Right cardiac atrium (tissue), 5 donors: ENCODE measurements at places on chromosomes 2 and 18.

- no peak for DNase-seq
Observed at GRCh38 chr18:40687399-40687798, 1267.6 kb upstream of the PIK3C3 start.

DNA sequence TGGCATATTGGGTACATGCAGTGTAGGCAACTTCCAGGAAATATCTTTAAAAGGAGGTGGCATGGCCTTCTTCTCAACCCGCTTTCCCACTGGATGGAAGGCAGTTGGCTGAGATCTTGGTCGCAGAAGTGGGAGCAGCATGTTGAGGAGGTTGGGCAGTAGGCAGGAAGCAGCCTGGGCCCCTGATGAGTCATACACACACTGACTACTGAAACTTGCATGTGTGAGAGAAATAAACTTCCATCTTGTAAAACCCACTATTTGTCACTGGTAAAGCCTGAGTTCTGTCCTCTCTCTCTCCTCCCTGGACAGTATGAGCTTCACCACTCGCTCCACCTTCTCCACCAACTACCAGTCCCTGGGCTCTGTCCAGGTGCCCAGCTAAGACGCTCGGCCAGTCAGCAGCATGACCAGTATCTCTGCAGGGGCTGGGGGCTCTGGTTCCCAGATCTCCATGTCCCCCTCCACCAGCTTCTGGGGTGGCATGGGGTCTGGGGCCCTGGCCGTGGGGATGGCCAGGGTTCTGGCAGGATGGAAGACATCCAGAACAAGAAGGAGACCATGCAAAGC is 233.8 kb upstream of the SPRED2 start:
- no peak for DNase-seq

GRCh38 chr2:197358931-197359330 is 48.4 kb upstream of the ANKRD44 start:
- DNase-seq: no peak

DNA sequence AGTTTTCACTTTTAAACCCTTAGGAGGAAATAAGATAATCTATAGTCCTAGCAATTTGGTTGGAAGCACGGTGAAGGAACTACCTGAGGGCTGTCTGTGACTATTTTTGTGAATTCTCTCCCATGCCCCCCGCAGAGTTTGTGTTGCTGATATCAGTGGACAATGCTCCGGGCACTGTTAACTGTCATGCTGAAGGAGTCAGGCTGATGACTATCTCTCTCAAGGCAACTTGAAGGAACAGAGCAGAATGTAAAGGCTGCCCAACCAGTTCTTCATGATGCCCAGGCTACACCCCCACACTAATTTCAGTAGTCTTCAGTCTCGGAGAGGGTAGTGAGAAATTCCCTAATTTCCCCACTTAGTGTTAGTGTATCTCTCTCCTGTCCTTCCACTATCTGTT is 21.6 kb upstream of the RAB6C start:
- no peak for DNase-seq

DNA sequence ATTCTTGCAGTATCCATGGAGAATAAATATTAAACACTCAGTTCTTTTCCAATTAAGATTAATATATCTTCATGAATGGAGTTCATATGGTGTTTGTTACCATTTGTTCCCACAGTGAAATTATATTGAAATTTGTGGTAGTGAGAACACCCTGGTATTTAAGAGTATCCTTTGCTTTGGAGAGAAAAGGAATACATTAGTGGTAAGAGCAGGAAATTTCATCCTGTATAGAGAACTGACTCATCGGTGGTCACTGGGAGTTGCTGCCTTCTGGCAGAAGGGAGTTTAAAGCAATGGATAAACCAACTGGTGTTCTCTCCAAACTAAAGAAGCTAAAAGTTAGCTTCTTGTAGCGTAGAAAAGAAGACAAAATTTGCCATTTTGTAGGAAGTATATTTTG is 107.3 kb downstream of the MYO1B start:
- DNase-seq: no peak

GRCh38 chr2:100692906-100693305 is 127.0 kb upstream of the NPAS2 start:
- DNase-seq: no peak

DNA sequence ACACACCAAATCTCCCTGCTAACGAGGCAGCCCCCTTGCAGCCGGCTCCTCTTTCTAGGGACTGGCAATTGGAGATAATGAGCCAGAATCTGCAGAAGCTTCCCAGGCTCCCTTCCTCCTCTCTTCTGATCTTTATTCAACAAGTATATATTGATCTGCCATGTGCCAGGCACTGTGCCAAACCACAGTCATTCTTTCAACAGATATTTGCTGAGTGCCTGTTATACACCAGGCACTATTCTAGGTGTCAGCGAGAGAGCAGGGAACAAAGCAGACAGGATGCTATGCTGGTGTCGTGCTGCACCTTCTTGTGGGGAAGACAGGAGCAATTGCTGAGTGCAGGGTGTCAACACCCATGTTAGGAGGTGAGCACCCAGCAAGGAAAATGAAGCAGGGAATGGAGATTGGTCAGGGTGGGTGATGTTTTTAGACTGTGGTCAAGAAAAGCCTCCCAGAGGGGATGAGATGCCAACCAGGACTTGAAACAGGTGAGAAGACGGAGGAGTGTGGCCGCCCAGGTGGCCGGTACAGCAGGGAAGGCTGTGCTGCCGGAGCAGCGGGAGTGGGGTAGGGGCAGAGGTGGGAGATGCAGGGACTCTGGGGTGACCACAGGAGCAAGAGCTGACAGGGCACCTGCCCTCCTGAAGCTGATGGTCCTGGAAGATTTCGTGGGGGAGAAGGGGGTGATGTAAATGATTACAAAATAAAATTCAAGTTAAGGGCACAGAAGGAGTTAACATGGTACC is 307.6 kb upstream of the RAB12 start:
- no peak for DNase-seq

GRCh38 chr2:8796878-8797550 is 40.4 kb downstream of the KIDINS220 start:
- no peak for DNase-seq

DNA sequence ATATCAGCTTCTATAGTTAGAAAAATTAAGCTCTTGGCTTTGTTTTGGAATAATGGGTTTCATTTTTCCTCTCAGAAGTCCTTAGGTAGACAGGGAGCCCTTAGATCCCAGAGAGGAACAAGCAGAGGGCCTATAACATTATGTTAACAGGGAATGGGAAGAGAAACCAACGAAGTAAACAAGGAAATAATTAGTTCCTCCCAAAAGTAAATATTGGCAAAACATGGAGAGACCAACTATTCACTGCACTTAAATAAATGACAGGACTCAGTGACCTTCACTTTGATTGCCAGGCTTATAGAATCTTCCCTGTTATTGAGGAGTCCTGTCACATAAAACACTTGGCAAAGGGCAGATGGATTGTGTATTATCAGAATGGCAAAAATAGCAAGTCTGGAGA is 5.3 kb downstream of the CRIM1 start:
- no peak for DNase-seq

- DNase-seq: no peak
Observed at GRCh38 chr18:13548106-13548819, 178.1 kb downstream of the FAM210A start.

DNA sequence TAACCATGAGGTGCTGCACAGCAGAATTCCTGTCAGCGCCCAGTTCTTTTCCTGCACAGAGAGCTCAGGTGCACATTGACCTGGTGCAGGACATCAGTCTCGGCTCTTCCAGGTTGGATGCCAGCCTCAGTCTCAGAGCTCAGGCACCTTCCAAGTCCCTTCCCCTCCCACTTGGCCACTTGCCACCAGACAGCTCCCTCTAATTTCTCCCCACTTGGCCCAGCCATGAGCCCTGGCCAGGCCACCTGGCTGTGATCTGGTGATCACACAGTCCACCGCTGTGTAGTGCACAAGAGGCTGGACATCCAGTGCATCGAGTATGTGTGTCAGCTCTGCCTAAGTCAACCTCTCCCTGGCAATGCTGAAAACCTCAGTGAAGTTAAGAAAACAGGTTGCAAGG is 336.6 kb upstream of the MYT1L start:
- DNase-seq: no peak

DNA sequence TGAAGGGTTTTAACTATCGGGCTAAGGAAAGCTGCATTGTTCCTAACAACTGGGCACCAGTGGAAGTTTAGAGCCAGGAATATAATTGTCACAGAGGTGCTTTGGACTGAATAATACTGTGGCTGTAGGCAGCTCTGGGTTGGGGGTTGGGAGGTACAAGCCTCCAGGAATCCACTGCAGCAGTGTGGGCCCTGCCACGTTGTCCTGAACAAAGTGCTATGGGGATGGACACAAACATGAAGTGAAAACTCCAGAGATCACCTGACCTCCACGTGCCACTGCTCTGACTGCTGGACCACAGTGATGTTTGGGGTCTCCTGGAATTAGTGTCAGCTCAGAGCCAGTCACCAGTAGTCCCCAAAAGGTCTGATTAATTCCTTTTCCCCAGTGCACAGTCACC is 110.9 kb downstream of the BCL2 start:
- DNase-seq: no peak

DNA sequence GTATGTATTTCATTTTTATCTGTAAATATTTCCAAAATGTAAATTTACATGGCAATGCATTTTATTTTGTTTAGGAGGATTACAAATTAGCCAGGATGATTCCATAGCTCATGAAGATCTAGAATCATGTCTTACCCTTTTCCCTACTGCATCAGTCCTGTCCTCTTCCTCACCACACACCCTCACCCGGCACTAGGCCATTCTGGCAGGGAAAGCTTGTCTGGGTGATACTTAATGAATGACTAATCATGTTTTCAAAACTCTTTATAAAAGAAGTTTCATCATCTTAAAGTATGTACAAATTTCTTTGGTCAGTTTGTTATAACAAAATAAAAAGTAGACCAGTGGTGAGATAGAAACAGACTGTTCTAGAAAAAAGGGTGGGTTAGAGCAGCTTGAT is 283.3 kb upstream of the VWC2L start:
- DNase-seq: peak; percentile 43

GRCh38 chr2:52931660-52932059 is 835.9 kb upstream of the CHAC2 start:
- DNase-seq: no peak

GRCh38 chr2:141900826-141901225 is 230.0 kb downstream of the LRP1B start:
- DNase-seq: no peak

- DNase-seq: peak; percentile 74
Observed at GRCh38 chr2:65300761-65301711, 73.4 kb downstream of the ACTR2 start.

DNA sequence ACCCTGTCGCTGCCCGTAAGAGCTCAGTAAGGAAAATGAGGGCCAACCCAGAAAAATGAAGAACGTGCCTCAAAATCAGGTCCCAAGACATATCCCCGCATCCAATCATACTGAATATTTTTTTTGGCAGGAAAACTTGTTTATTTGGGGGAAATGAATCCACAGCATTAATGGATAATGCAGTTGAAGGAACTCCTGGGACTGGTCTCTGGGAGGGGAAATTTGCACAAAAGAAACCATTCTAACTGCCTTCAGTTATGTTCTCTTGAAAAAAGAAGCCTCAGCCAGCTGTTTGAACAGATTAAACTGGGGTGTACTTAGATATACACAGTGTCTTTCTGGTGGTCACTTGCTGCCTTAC is 61.3 kb downstream of the SPRED2 start:
- no peak for DNase-seq

DNA sequence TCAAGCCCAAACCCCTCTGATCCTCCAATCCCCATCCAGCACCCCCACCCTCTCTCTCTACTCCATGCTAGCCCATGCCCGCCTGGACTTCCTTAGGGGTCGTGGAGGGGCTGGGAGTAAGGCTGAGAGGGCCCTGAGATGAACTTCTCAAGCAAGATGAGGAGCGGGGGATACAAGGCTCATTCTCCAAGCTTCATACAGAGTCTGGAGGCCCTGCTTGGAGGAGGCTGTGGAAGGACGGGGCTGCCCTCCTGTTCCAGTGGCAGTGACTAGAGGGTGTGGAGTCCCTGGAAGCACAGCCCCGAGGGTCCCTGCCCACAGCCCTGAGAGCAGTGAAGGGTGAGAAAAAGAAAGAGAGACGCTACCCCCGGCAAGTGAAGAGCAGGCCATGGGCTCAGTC is 45.6 kb downstream of the EMX1 start:
- DNase-seq: no peak

DNA sequence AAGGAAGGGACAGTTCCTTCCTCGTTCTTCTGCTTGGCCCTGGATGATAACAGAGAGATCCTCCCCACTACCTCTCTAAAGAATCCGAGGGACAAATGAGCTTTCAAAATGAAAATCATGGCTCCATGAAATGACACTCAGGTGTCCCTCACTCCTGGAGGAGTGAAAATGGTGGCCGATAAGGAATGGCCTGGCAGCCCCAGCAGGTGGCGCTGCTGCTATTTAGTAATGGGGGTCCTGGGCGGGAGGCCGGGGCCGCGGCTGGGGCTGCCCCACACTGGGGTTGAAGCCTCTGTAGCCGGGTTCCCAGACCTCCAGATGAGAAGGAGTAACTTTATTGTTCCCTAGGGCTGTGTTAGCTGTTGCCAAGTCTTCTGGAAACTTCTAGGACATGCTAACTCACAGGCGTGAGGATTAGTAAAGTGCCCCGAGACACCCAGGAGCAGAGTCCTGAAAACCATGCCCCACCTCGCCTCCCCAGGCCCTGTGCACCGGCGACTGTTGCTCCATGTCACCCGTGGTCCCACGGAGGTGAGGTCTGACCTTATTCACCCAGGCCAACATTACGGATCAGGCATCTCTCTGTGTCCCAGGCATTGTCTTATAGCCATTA is 138.0 kb downstream of the CTIF start:
- peak; percentile 92 for DNase-seq

DNA sequence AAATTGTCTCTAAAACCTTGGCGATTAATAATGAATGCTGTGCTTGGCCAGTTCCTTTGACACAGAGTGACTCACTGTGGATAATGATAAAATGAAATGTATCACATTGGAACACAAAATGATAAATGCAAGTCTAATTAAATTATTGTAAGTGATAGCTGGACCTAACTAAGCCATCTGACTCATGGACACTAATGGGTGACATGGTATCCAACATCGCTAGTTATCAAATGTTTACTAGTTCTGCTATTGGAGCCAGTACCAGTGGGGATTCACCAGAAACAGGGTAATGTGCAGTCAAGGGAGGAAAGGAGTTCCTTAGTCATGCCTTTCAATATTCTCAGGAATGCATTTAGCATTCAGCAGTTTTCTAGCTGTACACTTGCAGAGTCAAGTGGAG is 736.3 kb upstream of the ACVR2A start:
- DNase-seq: no peak

GRCh38 chr2:120432293-120432975 is 86.5 kb downstream of the INHBB start:
- no peak for DNase-seq

DNA sequence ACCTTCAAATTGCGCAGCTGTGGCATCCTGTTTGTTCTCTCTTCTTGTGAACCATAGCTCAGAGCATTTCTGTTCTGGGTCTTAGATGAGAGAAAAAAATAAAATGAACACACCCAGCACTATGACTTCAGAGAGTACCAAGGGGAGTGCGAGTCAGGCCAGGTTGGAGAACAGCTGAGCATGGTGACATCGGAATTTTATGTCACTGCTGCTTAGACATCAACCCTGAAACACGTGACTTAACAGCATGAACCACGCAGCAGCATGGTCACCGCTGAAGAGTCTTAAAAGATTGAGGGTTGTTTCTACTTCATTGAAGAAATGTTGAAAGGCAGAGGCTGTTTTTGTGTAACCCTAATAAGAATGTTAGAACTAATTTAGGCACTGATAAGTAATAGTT is 288.8 kb upstream of the SOX11 start:
- no peak for DNase-seq

GRCh38 chr2:235864733-235865515 is 303.3 kb downstream of the GBX2 start:
- DNase-seq: no peak

- DNase-seq: no peak
Observed at GRCh38 chr18:76462326-76462694, 32.7 kb downstream of the ZNF516 start.

- DNase-seq: no peak
Observed at GRCh38 chr2:181300600-181301291, 156.4 kb upstream of the ITGA4 start.
